ENCODE measurements at places on chromosomes 13 and 19.
A peak's percentile ranks its signal among the peaks of the same experiment; 100 is the strongest.

GRCh38 chr19:8387688-8388611 lies 2.2 kb upstream of the RAB11B start:
- DNase-seq: no peak

- DNase-seq: no peak
These were observed 40.0 kb upstream of the MATK start for GRCh38 chr19:3826163-3826562.

- DNase-seq: peak; percentile 31
These were observed 36.9 kb upstream of the GRTP1 start for GRCh38 chr13:113400621-113401451.

DNA sequence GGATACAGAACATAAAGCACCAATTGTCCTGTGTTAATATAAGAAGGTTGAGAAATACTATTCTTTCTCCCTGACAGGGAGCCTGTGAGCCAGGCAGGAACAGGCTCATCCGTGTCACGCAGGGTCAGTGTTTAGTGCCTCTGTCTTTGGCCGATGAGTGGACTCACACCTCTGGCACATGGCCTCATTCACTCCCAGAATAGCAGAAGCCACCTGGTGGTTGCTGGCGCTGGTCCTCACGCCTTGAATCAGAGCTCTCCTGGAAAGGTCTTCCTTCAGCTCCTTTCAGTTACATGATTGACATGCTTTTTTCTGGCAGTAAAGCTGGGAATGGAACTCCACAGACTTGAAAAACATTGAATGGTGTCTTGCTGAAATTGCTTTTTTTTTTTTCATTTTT lies 28.1 kb upstream of the SIAH3 start:
- no peak for DNase-seq

DNA sequence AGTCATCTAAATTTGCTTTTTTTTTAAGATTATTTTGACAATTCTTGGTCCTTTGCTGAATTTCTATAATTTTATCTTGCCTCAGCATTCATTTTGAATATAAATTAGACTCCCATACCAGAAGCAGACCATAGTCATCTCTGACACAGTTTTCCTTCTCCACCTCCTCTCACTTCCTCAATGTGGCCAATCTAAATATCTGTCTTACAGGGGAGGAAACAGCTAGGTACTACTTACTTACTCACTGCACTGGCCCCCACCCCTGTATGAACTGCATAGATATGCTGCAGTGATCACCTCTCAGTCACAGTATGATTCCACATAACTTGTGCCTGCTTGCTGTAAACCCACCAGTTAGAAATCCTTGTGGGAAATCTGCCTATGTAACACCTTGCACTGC lies 665.6 kb downstream of the FGF9 start:
- DNase-seq: no peak

GRCh38 chr13:30148786-30149185 lies 158.6 kb downstream of the KATNAL1 start:
- no peak for DNase-seq

All from NCI-H510A (cell line).